Karpas-422 (cell line): ENCODE measurements at places on chromosomes 12 and 14. TPM values are rescaled to one million over a fixed set of nuclear protein-coding genes. Genes with fewer than 3 reads are reported as not detected.

GRCh38 chr12:25469368-25469767 lies 83.7 kb downstream of the LMNTD1 start:
- no peak for DNase-seq

GRCh38 chr12:74903522-74903921 lies 306.1 kb downstream of the KCNC2 start:
- peak; percentile 67 for DNase-seq

GRCh38 chr12:52585946-52586345 lies 12.3 kb upstream of the KRT74 start:
- no peak for DNase-seq

MYF6 gene
- not detected in 2 replicates for total RNA-seq

DNA sequence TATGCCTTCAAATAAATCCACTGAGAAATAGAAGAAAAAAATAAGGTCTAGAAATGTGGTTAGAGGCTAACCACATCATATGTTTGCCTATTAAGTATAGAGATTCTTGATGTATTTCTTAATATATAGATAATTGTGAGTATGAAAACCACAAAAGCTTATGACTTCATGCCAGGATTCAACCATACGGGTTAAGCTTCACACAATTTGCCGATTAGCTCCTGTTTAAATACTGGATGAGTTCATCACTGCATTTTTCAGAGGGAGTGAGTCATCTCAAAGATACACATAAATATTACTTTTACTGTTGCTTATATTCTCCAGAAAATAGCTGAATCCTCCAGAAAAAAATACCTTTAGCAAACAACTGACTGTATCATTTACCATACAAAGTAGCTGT lies 79.6 kb downstream of the RPL10L start:
- no peak for DNase-seq

DNA sequence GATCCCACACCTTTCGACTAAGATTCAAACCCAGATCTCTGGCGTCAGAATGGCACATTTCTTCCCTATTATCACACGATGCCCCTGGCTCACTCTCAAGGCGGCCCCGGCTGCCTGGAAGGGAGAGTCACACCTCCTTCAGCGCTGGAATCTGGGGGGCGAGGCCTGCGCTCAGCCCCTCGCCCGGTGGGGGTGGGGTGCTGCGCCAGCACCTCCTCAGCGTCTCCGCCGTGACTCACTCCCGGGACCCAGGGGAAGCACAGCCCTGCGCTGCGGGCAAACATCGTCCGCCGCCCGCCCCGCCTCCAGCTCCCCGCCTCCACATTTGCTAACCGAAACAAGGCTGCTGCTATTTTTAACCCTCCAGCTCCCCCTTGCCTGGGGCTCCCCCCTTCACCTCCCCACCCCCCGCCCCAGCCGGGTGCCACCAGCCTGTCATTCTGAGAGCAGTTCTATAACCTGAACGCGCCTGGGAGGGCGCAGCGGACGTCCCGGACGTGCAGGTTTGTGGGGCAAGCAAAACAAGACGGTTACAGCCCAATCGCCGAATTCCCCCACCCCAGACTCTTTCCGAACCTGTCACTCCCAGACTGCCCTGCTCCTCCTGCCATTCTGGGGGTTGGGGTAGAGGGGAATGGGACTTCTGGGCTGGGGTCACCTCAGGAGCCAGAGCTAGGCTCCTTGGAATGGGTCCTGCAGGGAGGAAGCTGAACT lies 6.7 kb downstream of the HDAC7 start:
- peak; percentile 96 for DNase-seq

GRCh38 chr12:16325426-16325825 lies 22.0 kb upstream of the MGST1 start:
- no peak for DNase-seq

SUSD6 gene
- 43.8 and 46.0 TPM in 2 replicates for total RNA-seq

- DNase-seq = no peak
These were observed 208.1 kb downstream of the PTPRO start for GRCh38 chr12:15530361-15530760.

DNA sequence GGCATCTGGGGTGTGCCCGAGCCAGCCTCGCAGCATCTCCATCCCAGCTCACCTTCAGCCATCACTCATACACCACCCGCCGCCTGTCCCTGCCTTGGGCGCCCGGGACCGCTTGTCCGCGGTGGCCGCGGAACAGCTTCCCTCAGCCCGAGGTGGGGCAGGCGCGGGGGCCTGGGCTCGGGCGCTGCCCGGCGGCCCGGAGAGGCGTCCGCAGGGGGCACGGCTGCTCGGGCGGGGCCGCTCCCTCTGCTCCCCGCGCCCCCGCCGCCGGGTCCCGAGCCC lies 430 bp downstream of the SLC41A2 start:
- DNase-seq = no peak

DNA sequence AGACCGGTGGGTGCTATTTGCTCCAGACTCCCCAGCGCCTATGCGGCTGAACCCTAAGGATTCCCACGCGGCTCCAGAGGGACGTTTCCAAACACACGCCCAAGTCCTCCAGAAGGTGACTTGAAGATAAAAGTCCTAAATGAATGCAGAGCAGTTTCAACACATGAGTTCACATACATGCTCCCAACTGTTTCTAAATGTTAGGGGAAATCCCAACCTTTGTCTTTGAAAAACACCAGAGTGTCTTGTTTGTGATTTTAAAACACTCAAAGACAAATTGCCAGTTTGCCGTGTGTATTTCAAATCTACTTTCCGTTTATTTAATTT lies 252.9 kb upstream of the SFSWAP start:
- DNase-seq = no peak

TMPRSS12 gene
- total RNA-seq = not detected in 2 replicates

DNA sequence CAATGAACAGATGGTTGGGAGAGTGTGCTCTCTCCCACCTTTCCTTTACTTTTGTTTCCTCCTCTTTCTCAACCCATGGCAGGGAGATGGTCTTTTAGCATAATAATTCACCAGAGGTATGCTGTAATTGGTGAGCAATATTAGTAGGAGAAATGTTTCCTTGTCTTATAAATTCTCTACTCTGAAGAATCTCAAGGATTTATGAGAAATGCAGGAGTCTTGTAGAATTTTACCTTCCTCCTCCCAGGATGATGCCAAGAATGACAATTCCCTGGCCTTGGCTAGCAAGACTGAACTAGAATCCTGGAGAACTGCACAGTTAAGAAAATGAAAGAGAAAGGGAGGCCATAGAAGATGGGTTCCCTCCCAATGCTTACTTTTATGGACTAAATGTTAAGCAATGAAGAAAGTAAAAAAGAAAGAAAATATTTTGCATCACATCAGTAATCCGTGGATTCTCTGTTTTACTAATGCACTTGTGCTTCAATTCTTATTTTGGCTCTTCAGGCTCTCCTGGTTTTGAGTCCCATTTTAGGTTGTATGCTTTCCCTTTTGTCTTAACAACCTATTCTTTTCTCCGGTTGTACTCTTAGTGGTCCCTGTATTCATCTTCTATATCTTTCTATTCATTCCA lies 192.9 kb upstream of the GARIN6 start:
- no peak for DNase-seq

XRCC3 gene
- 36.7 and 70.5 TPM in 2 replicates for total RNA-seq

- no peak for DNase-seq
These were observed 498.3 kb downstream of the FOXG1 start for GRCh38 chr14:29264865-29265264.

CCND2 gene
- 0.14 and 1.4 TPM in 2 replicates for total RNA-seq

NFYB gene
- 15.5 and 27.0 TPM in 2 replicates for total RNA-seq

PDZRN4 gene
- total RNA-seq = 2.4 and 3.6 TPM in 2 replicates

BICDL1 gene
- total RNA-seq = 28.5 and 57.6 TPM in 2 replicates

SMIM41 gene
- 0.75 TPM in 1 of 2 replicates, not detected in the other for total RNA-seq

DTX1 gene
- 227 and 481 TPM in 2 replicates for total RNA-seq

- no peak for DNase-seq
These were observed 248.3 kb downstream of the PHLDA1 start for GRCh38 chr12:75783093-75783877.

NINJ2 gene
- 1.8 and 2.4 TPM in 2 replicates for total RNA-seq

DNA sequence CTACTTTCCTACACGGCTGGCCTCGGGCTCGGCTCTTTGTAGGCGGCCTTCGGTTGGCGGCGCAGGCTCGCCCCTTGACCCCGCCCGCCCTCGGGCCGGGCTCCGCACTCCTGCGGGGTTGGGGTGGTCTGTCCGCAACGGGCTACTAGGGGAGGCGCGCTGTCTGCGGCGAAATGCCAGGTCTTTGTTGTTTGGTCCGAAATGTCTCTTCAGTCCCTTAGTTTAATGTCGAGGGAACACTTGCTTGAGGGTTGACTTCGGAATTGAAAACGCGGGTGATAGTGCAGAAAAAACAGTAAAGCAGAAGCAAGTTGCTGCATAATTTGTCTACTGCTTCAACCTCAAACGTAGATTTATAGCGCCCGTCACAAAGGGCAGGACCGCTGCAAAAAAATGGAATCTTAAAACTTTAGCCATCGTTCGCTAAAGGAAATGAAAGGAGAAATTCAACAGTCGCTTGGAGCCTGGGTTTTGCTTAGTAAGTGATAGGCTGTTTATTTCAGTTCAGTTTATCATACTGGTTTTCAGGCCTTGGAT lies 390 bp downstream of the JKAMP start:
- peak; percentile 84 for DNase-seq

DNA sequence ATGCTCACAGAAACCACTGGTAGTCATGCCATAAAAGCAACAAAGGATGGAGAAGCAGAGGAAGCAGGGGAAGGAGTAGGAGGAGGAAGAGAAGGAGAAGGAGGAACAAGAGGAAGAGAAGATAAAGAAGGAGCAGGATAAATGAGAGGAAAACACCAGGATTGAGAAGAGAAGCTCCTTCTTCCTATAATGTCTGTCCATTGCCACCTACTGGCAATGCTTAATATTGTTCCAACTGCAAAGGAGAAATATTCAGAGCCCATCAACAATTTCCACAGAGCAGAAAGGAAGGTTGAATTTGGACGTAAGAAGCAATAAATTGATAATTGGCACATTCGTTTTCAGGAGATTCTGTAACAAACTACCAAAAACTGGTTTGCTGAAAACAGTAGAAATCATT lies 898.4 kb downstream of the SLC16A7 start:
- DNase-seq = peak; percentile 50

TAMALIN gene
- 0.47 TPM in 1 of 2 replicates, not detected in the other for total RNA-seq

- no peak for DNase-seq
These were observed 31.0 kb downstream of the NINJ2 start for GRCh38 chr12:632102-632696.

- DNase-seq = no peak
These were observed 28.6 kb upstream of the CEBPE start for GRCh38 chr14:23147676-23148075.

DNA sequence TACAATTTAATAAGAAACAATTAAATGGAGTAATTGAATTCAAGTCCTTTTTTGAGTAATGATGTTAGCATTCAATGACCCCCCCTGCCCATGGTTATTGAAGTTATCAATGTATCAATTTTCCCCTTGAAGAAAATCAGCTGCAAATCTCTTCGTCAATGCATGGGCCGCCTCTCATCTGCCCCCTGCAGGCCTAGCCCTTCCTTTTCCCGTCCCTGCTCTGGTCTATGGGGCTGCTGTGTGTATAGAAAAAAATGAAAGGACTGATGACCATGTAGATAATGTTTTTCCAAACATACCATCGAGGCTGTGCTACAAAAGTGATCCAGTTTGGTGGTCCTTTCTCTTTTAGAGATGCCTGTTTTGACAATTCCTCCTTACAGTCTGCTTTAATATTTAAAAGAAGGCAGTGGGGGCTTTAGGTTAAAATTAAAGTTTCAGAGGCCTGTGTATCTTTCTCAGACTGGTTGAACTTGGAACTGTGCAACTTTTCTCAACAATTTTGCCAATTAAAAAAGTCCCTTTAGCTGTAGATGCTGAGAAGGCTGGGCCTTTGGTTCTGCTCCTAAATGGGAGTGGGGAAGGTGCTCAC lies 98.4 kb downstream of the APAF1 start:
- peak; percentile 78 for DNase-seq

- no peak for DNase-seq
These were observed 1.2 kb downstream of the ESRRB start for GRCh38 chr14:76376878-76377734.

HOXC4 gene
- 7.3 and 9.7 TPM in 2 replicates for total RNA-seq

TEX52 gene
- not detected in 2 replicates for total RNA-seq

AQP6 gene
- 0.04 and 0.79 TPM in 2 replicates for total RNA-seq

- DNase-seq = no peak
These were observed 4.2 kb downstream of the PTPN6 start for GRCh38 chr12:6955108-6956020.

CISTR gene
- total RNA-seq = not detected in 2 replicates

CCDC175 gene
- total RNA-seq = not detected in 2 replicates

ZNF891 gene
- 4.0 and 5.4 TPM in 2 replicates for total RNA-seq

DNA sequence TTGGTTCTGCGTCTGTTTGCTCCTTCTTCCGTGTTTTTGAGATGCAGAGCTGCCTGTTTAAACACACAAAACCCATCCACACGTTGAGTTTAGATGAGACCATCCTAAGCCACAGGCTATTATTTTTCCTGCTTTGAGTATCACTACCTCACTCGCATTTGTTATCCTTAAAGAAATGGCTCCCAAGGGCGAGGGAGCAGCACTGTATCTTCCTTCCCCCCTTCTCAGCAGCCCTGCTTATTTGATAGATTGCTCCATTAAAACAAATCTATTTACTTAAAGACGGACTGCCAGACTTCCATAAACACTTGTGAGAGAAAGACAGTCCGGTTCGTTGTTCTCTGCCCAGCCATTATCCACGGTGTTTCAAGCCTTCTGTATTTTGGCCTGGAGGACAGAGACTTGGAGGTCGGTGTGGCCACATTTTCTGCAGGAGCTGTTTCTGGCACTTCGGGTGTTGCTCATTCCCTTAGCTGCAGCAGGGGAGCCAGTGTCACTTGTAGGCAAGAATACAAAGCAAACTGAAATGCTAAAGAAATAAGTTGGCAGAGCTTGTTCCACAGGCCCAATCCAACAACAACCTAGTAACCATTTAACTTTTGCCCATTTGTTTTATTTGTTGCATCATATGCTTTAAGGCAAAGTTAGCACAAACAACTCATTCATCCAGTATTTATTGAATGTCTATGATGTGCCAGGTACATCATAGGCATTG lies 275.4 kb downstream of the TTC6 start:
- no peak for DNase-seq

DNA sequence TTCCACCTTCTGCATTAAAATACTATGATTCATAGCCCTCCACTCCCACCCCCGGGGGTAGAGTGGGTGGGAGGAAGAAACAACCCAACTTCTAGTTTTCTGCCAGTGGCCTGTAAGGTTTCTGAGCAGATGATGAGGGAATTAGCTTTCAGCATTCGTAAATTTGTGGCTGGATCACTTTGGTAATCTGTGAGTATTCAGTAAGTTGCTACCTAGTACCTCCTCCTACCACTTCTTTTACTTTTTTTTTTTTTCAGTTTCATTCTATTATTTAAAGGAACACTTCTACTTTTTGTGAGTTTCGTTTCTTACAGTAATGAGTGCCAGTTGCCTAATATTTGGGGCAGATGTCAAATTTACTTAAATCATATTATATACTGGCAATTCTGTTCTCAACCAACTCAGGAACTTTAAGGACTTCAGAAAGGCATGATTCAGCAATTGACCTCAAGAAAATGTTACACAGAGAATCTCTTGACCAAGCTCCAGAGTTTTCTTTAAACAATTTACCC lies 42.4 kb upstream of the EMP1 start:
- peak; percentile 56 for DNase-seq

PA2G4 gene
- total RNA-seq = 111 and 267 TPM in 2 replicates

- DNase-seq = no peak
These were observed 866.7 kb upstream of the TMEM132C start for GRCh38 chr12:127400221-127400620.
